ENCODE measurements at places on chromosomes 7 and 10.

- DNase-seq, result no peak
Observed at GRCh38 chr7:99860281-99861127, 16.3 kb downstream of the OR2AE1 start.

DNA sequence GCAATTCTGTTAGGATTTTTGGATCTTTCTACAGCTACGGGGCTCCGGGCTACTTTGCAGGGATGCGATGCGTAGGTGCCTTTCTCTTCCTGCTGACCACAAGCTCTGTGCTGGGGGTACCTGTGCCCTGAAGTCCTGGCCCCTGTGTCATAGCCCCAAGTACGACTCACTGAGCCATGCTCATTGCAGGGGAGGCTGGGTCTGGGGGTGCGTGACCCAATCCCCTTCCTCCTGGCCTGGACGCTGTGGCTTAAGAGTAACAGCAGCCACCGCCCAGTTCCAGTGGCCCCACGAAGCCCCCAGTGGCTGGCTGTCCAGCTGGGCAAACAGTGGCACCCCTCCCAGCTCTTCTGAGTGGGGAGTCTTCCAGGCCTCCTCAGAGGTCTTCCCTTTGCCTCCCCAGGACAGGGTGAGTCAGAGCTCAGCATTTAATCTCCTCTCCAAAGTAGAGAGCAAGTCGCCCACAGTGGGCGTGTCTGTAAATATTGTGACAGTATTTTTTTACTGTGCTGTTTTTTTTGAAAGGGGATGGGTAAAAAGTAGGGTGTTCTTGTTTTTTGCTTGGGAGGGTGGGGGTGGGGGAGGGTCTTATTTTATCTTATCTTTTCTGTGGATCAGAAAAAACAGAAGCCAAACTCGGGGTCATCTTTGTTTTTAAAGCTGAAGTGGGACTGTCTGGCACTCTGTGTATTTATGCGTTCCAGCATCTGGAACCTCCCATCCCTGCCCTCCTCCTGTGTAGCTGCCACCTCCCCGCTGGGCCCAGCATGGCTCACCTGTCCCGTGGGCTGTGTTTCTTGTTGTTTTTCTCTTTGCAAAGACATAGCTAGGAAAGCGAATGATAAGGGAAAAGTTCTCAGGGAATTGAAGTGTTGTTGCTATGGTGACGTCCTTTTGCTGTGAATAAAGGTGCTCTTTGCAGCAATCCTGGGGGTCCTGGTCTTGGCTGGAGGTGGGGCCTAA lies 8.2 kb downstream of the LFNG start:
- DNase-seq, result no peak

DNA sequence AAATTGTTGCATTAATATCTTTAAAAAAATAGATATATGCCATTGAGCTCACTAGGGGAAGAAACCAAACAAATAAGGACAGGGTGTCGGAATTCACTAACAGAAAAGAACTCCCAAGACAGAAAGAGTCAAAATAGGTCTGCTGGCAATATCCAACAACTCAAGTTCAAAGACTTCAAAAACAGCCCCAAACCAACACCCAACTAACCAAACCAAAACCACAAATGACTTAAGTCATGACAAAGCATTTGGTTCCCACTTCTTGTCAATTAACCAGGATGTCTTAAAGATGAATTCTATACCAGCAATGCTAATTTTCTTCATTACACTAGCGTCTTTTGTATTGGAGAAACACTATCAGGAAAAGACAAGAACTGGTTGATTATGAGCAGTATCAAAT lies 249.0 kb upstream of the PLXNA4 start:
- no peak for DNase-seq

- DNase-seq, result no peak
Observed at GRCh38 chr10:5647507-5648240, 18.7 kb downstream of the ASB13 start.

GRCh38 chr7:115292381-115292780 lies 370.5 kb downstream of the MDFIC start:
- DNase-seq, result no peak

- no peak for DNase-seq
Observed at GRCh38 chr10:75079436-75080083, 31.9 kb upstream of the SAMD8 start.

All from muscle of back (tissue), 13 donors.